ENCODE measurements at places on chromosomes 16 and 17.

DNA sequence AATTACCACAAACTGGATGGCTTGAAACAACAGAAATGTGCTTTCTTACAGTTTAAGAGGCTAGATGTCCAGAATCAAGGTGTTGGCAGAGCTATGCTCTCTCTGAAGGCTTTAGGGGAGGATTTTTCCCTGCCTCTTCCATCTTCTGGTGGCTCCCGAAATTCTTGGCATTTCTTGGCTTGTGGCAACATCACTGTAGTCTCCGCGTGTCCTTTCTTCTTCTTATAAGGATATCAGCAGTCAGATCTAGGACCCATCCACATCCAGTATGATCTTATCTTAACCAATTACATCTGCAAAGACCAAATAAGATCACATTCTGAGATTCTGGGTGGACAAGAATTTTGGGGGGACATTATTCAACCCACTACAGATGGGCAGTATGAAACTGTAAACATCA, 119.2 kb upstream of the PMFBP1 start:
- no peak for DNase-seq

DNA sequence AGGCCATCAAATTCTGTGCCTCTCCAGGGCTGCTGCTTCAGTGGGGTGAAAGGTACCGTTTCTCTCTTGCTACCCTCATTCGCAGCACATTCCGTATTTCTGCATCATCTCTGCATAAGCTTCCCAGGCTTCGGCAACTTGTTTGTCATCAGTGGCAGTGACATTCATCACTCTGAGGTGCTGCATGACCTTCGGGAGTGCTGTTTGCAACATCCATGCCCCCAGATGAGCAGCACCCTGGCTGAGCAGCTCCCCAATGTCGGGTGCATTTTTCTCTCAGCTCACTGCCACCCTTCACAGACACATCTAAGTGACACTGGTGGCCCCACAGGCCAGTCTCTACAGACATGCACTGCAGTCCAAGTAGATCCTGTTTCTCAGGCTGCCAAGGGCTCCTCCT, 3.8 kb downstream of the CREBBP start:
- DNase-seq, result no peak

- DNase-seq, result no peak
Measured at GRCh38 chr16:19179546-19180490, 11.8 kb downstream of the SYT17 start.

DNA sequence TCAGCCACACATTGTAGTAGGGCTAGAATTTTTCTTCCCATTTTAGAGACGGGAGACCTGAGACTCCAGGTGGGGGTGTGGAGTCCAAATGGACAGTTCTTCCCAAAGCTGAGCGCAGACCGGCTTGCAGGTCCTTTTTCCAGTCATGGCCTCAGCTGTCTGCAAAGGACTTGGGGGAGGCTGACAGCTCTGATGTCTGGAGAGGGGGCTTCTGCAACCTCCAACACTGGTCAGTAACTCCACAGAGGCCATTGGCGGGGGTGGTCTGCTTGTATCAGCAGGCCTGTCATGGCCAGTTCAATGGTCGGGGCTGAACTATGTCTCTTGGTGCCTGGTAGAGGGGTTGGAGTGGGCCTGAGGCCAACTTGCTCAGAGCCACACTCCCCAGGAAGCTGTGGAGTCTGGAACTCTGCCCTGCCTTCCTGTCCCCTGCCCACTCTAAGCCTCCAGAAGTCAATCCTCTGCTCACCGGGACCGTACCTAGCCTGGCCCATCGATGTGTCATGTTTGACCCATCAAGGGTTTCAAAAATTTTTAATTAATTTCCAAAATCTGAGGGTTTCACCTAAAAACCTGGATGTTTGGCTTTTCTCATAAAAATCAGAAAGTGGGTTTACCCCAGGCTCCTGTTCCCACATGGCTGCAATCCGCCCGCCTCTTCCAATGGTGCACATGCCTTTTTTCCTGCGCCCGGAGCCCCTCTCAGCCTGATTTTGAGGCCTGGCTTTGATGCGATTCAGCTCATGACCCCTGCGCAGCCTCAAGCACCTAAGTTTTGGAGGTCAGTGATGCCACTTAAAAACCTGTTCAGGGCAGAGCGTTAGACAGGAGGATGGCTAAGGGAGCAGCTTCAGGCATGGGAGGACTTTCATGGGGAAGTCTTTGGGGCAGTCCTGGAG, 39.9 kb downstream of the SNX20 start:
- no peak for DNase-seq

DNA sequence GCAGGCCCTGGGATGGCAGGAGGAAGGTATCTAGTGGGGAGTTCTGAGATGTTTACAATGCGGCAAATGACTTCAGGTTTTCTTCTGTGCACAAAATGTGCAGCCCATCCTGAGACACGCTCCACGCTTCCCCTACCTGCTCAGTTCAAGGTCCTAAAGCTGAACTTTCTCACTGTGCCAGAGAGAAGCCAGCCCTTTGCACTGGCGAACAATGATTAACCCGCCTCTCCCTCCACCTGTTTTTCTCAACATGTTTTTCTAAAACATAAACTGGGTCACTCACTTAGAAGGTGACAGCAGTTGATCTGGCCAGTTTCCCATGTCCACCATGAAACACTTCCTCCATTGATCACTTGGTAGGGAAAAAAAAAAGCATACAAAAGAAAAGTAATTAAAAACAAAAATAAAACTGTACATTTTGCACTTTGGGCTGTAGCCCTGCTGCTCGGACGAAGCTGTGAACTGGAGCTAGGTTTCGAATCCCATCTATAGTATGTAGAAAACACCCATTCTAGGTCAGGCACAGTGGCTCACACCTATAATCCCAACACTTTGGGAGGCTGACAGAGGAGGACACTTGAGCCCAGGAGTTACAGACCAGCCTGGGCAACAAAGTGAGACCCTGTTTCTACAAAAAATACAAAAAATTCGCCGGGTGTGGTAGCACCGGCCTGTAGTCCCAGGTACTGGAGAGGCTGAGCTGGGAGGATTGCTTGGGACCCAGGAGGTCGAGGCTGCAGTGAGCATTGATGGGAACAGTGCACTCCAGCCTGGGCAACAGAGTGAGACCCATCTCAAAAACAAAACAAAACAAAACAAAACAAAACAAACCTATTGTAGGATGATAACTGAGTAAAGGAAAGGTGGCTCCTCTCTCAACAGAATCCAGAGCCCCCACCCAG, 6.1 kb upstream of the G6PC1 start:
- DNase-seq, result no peak

- DNase-seq, result no peak
Measured at GRCh38 chr16:82715160-82715559, 88.4 kb downstream of the CDH13 start.

GRCh38 chr17:68600067-68600930, 868 bp downstream of the FAM20A start:
- DNase-seq, result no peak

GRCh38 chr17:263773-264172, 82.3 kb upstream of the DOC2B start:
- DNase-seq, result no peak

DNA sequence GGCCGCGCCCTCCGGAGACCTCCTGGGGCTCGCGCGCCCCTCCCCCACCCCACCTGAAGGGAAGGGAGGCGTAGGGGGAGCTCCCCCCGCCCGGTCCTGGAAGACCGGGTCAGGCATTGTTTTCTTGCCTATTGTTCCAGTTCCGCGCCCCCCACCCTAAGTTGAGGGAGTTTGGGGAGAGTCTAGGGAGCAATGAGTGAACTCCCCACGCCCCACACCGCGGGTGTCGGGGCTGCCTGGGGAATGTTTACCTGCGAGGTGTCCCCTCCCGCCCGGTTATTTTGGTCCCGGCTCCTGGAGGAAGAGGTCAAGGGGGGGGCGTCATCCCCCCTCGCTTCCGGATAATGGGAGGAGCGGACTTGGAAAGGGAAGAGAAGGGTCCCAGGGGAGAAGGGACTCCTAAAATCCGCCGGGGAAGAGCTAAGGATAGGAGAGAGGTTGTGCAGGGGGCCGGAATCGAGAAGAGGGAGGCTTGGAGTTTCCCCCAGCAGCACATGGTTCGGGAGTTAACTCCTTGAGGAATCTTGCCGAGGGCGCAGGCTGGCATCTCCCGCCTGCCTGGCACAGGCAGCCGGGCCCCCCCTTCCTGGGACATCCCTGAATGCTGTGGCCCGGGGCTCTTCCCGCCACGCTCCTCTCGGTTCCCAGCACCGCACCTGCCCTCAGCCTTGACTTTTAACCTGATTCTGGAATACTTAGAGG, 881 bp downstream of the MLLT6 start:
- DNase-seq, result no peak

- no peak for DNase-seq
Measured at GRCh38 chr16:23742766-23743165, 12.1 kb upstream of the CHP2 start.

DNA sequence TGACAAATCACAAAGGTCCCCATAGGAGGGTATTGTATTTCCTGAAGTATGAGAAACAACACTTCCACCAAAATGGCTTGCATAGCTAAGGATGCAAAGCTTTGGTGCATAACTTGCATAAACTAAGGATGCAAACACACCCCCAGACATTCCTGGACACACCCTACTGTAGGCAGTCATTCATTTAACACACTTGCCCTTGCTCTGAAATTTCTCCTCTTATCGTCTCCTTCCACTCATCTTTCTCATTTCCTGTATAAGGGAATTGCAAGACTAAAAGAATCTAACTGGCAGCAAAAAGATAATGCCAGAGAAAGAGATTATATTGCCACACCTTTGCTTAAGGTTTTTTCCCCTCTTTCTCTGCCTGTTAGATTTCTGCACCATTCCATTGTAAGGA, 28.3 kb downstream of the CHD9 start:
- no peak for DNase-seq

DNA sequence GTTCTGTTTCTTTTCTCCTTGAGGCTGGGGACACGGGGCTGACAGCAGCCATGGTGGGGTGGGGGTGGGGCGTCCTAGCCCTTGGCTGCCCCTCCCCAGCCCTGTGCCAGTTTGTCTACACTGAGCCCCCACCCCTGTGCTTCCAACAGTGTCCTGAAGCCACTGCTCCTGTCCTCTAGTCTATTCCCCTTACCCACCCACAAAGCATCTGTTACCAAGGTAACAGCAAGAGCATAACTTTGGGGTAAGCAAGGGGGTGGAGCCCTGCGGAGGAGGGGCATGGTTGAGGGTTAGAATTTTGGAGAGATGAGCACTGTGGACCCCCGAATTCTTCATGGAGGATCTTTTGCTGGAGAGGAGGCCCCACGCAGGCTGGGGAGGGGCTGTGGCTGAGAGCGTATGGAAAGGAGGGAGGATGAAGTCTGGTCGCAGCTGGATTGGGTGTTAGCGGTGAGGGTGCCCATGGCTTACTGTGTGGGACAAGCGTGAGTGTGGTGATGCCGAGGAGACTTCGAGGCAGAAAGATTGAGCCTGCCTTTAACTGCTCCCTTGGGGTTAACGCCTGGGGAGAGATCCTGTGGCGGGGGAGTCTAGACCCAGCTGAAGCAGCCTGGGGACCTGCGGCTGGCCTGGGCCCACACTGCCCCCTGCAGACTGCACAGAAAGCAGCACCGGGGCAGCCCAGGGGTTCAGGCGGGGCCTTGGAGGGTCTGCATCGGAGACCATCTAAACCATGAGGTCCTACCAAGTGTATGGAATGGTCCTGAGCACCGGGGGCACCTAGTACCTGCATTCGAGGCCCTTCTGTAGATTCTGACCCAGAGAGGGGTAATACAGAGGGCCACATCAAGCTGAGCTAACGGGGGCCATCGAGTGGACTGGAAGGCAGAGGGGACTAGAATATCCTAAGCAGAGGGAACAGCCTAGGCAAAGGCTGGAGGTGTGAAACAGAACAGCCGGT, 6.1 kb upstream of the STAC2 start:
- peak; percentile 54 for DNase-seq

- DNase-seq, result no peak
Measured at GRCh38 chr17:4172356-4172755, 29.4 kb downstream of the CYB5D2 start.

Measured in activated naive CD4-positive, alpha-beta T cell (primary cell).